ENCODE measurements at places on chromosomes 5 and 9.

DNA sequence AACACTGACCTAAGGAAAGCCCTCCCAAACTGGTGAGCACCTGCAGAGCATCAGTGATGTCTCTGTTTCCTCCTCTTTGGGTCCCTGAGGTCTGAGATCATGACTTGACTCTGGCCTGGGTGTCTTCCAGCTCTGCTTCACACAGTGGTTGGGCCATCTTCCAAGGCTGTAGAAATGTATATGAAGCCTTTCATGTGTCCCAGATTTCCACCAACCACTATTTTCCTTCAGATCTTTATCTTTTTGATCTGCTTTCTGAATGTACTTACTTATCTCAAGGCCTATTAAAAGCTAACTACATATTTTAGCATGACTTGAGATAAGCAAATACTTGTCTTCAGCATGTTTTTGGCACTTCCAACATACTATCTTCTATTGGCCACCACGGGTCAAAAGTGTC, 47.1 kb downstream of the PRELID2 start:
- H3K27ac ChIP-seq: no peak overlapping the region
- no peak for DNase-seq
- no peaks in the 10 kb centered on the region for H3K4me1 ChIP-seq
- no peaks in the 10 kb centered on the region for H3K27me3 ChIP-seq

DNA sequence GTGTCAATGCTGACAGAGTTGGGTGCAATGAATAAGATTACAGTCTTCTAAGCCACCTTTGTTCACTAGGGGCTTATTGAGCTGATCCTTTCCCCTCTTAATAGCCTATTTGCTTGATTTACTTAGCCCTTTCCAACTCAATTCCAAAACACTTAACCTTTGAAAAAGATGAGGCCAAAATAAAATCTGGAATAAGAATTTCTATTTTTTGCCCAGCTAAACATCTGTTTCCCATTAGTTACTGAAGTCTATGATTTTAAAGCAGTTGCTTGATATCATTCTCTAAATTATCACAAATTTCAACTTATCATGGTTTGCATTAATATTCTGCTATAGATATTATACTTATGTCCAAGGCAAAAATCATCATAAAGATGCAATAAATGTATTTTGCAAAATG, 1272.0 kb upstream of the ACO1 start:
- no peaks in the 10 kb centered on the region for H3K36me3 ChIP-seq
- H3K27ac ChIP-seq: no peak overlapping the region
- no peaks in the 10 kb centered on the region for H3K4me1 ChIP-seq

DNA sequence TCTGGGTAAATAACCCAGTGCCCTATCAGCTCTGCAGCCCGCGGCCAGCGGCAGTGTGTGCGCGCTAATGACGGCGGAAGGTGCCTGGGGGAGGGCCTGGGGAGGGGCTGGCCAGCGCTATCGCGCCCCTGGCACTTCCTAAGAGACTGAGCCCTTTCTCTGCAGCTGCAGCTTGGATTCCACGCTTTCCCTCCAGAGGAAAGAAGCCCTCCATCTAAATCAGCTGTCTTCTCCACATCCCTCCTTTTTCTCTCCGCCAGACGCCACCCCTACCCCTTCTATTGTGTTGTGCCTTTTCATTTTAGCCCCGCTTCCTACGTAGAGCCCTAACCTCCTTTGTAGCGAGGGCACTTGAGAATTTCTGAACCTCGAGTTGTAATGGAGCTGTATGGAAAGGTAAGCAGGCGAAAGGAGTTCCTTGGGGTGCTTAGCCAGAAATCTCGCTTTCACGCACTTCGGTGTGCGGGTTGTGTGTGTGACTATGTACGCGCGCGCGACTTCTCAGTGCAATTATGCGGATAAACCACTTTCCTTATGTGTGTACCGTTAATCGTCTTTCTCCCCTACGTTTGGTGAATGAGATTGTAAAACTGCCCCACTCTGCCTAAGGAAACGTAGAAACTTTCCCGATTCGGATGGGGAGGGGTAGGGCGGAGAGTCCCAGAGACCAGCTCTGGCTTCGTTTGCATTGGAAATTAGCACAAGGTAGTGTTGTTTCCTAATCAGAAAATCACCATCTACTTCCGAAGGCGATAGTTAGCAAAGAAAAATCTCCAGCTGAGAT, 664 bp upstream of the RAB3C start:
- peak overlapping the region; percentile 72 for H3K4me3 ChIP-seq
- no peak overlapping the region for H3K27ac ChIP-seq
- H3K36me3 ChIP-seq: peaks cover 5% of the 10 kb centered on the region
- no peak for DNase-seq

- DNase-seq: no peak
- H3K4me1 ChIP-seq: no peaks in the 10 kb centered on the region
- H3K4me3 ChIP-seq: no peak overlapping the region
- peaks cover 3% of the 10 kb centered on the region for H3K36me3 ChIP-seq
- no peak overlapping the region for H3K27ac ChIP-seq
Measured at GRCh38 chr5:135460246-135461033, 8.3 kb upstream of the TIFAB start.

DNA sequence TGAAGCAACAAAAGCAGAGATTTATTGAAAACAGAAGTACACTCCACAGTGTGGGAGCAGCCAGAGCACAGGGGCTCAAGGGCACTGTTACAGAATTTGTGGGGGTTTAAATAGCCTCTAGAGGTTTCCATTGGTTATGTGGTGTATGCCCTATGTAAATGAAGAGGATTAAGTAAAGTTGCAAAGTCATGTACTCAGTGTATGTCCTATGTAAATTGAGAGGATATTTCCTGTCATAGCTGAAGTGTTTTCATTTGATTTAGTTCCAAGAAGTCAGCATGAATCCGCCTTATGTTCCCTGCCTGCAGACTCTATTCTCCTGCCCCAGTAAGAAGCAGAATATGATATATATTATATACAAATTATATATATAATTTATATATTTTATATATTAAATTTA, 966.0 kb upstream of the COX7C start:
- no peak for DNase-seq
- no peak overlapping the region for H3K27ac ChIP-seq
- no peaks in the 10 kb centered on the region for H3K27me3 ChIP-seq

- peak overlapping the region; percentile 13 for H3K27ac ChIP-seq
- H3K4me1 ChIP-seq: peaks cover 16% of the 10 kb centered on the region
- no peaks in the 10 kb centered on the region for H3K27me3 ChIP-seq
- H3K36me3 ChIP-seq: peaks cover 84% of the 10 kb centered on the region
Measured at GRCh38 chr9:2043881-2044462, 28.8 kb downstream of the SMARCA2 start.

DNA sequence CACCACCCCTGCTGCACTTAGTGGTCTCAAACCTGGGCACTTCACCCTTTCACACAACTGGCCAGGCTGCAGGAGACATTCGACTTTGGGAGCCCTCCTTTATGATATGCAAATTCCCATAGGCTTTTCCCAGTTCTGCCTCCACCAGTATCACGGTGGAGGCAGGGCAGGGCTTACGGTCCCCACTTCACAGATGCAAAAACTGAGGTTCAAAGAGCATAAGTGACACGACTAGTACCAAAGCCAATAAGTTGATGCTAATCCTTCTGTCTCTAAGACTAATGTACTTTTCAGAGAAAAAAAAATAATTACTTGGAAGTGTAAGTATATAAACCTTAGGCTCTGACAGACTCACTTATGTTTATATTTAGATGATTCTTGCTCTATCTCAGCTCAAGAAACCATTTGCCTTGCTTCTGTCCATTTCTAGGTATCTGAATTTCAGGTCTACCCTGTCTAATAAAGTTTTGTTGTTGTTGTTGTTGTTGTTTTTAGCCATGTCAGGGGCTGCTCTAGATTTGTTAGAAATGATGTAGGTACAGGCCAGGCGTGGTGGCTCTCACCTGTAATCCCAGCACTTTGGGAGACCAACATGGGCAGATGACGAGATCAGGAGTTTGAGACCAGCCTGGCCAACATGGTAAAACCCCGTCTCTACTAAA, 10.7 kb downstream of the GALNT10 start:
- H3K27me3 ChIP-seq: no peaks in the 10 kb centered on the region
- DNase-seq: no peak

DNA sequence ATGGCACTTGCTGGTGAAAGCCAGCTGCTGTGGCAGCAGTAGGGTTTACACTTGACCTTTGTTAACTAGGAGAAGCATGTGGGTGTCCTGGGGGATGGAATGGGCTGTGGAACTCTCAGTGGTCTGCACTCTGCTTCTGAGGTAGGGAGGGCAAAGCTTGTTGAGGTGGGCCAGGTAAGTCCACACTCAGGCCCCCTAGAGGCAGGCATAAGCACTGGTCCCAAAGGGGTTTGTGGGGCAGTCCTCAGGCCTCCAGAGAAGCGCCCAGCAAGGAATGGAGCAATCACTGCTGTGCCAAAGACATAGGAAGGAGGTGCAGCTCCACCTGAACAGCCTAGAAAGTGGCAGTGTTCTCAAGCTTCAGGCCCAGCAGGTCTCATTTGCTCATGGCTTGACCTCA, 34.7 kb downstream of the INSL4 start:
- H3K4me1 ChIP-seq: peaks cover 4% of the 10 kb centered on the region
- H3K4me3 ChIP-seq: no peak overlapping the region
- H3K27me3 ChIP-seq: no peaks in the 10 kb centered on the region
- DNase-seq: no peak
- no peak overlapping the region for H3K27ac ChIP-seq

DNA sequence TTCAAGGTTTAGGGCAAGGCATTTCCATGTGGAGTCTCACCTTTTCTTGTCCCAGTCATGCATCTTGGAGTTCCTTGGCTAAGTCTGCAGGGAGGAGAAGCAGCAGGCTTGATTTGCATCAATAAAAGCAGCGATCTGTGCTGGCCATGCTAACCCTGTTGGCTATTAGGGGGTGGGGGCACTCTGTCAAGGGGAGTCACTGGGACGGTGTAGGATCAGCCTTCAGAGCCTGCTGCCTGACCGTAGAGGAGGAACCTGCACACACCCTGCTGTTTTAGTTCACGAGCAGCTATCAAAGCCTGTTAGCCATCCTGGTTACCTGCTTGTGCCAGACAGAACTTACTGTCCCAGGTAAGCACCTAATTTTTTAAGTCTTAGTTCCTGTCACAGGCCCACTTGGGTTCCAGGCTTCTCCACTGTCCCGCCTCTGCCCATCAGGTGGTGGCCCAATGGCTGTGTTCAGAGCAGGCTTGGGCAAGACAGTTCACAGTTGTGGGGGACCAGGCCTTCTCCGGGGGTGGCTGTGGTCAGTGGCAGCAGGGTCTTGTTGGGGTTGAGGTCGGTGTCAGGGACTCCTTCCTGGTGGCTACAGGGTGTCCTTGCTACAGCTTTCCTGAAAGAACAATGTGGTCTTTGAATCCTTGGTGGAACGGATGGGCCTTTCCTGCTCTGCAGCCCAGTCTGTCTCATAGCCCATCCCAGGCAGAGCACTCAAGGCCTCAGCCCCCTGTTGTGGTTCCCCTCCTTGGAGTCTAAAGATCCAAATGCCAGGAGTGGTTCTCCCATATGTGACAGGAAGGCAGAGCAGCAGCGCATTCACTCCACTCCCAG, 43.7 kb downstream of the SECISBP2 start:
- no peak overlapping the region for H3K4me3 ChIP-seq
- no peak for DNase-seq
- H3K4me1 ChIP-seq: peaks cover 3% of the 10 kb centered on the region

GRCh38 chr5:145752534-145752933, 82.6 kb downstream of the PRELID2 start:
- H3K4me1 ChIP-seq: no peaks in the 10 kb centered on the region
- H3K27me3 ChIP-seq: no peaks in the 10 kb centered on the region
- no peak for DNase-seq
- H3K4me3 ChIP-seq: no peak overlapping the region

GRCh38 chr5:112742424-112742823, 4.7 kb downstream of the APC start:
- no peak overlapping the region for H3K27ac ChIP-seq
- no peak overlapping the region for H3K4me3 ChIP-seq
- no peaks in the 10 kb centered on the region for H3K27me3 ChIP-seq
- H3K4me1 ChIP-seq: peaks cover 16% of the 10 kb centered on the region

DNA sequence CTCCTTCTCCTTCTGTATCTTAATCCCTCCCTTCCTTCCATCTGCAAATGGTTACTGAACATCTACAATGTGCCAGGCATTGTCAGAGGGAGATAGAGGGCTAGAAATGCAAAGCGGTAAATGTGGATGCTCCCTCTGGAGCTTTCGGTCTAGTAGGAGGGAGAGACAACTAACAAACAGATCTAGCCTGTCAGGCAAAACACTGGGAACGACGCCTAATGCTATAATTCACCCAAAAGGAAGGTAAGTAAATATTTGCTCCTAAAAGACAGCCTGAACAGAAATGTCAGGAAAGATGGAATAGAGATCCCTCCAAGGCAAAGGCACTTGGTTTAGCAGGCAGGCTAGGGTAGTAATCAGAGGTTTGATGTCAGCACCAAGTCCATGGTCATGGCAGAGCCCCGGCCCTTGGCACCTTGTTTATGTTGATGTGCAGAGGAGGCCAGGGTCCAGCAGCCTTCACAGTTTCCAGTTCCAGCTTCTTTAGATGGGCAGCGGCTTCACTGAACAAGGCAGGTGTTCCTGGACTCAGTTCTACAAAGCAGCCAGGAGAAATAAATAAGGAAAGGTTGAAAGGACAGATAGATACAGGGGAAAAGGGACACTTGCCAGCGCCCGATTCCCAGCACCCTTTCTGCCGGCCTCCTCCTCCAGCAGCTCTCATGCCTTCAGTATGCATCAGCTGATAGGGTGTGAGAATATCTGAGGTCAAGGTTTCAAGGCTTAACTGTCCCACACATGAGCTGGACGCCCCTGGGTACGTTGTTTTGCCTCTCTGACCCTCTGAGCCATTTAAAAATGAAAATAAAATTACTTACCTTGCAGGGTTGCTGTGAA, 46.5 kb upstream of the FRRS1L start:
- H3K27ac ChIP-seq: no peak overlapping the region
- no peak for DNase-seq
- H3K4me1 ChIP-seq: no peaks in the 10 kb centered on the region
- peaks cover 26% of the 10 kb centered on the region for H3K27me3 ChIP-seq
- no peaks in the 10 kb centered on the region for H3K36me3 ChIP-seq
- no peak overlapping the region for H3K4me3 ChIP-seq

DNA sequence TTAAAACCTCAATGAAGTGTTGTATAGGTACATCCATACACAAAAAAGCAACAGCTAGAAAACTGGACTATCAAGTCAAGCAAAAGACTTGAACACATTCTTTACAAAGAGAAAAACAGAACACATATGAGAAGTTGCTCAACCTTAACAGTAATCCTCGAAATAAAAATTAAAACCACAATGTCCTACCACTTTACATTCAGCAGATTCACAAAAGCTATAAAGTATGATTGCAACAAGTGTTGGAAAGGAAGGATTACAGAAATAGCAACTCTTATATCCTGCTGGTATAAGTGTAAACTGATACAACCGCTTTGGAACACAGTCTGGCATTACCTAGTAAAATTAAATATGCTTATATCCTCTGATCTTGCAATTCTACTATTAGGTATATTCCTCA, 28.5 kb upstream of the GOLGA1 start:
- no peak for DNase-seq
- H3K27ac ChIP-seq: no peak overlapping the region
- peaks cover 28% of the 10 kb centered on the region for H3K4me1 ChIP-seq
- no peak overlapping the region for H3K4me3 ChIP-seq
- no peaks in the 10 kb centered on the region for H3K27me3 ChIP-seq
